ENCODE measurements at places on chromosomes 16 and 17. TPM values are rescaled to one million over a fixed set of nuclear protein-coding genes. Genes with fewer than 3 reads are reported as not detected.

IL34 gene
- polyA plus RNA-seq, result not detected

CA7 gene
- polyA plus RNA-seq, result 45.9 TPM

- no peak for DNase-seq
Measured at GRCh38 chr17:72526769-72527168, 405.9 kb downstream of the SOX9 start.

DNA sequence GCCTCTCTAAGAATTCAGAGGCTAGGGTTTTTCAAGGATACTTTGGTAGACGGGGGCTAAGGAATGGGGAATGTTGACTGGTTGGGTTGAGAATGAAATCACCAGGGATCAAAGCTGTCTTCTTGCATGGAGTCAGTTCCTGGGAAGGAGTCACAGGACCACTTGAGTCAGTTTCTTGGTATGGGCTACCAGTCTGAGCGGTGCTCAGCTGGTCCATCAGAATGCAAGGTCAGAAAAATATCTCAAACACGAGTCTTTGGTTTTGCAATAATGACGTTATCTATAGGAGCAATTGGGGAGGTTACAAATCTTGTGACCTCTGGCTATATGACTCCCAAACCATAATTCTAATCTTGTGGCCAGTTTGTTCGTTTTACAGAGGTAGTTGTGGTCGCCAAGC, 18.4 kb downstream of the CHD9NB start:
- no peak for DNase-seq

HOXB4 gene
- polyA plus RNA-seq, result 2.2 TPM

DNA sequence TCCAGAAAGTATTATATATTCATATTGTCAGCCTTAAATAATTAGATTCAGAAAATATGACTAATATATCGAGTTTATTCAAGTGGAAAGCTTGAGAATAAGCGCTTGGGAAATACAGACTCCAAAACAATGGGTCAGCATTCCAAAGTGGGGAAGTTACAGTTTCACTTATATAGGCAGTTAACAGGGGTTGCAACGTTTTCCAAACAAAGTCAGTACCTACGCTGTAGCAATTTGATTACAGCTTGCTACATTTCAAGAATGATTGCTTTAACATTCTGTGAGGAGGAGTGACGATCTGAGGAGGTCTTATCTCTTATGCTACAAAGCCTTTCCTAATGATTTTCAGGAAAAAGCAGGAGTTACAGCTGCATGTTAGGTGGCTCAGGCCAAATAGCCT, 34.2 kb upstream of the HS3ST3A1 start:
- no peak for DNase-seq

DNA sequence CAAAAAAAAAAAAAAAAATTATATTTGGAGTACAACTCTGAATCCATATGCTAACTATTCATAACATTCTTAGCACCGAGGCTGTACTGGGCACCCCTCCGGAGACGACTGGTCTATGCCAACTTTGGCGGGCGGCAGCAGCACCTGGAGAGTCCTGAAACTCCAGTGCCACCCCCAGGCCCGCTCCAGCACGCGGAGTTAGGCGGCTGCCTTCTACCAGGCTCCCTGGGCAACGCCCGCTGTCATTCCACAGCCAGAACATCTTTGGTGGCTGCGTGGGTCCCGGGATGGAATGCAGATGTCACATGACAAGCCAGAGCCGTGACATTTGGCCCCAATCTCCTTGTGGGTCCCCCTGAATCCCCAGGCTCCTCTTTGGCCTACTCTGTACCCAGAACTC, 6.2 kb downstream of the TIMP2 start:
- DNase-seq, result no peak

DNA sequence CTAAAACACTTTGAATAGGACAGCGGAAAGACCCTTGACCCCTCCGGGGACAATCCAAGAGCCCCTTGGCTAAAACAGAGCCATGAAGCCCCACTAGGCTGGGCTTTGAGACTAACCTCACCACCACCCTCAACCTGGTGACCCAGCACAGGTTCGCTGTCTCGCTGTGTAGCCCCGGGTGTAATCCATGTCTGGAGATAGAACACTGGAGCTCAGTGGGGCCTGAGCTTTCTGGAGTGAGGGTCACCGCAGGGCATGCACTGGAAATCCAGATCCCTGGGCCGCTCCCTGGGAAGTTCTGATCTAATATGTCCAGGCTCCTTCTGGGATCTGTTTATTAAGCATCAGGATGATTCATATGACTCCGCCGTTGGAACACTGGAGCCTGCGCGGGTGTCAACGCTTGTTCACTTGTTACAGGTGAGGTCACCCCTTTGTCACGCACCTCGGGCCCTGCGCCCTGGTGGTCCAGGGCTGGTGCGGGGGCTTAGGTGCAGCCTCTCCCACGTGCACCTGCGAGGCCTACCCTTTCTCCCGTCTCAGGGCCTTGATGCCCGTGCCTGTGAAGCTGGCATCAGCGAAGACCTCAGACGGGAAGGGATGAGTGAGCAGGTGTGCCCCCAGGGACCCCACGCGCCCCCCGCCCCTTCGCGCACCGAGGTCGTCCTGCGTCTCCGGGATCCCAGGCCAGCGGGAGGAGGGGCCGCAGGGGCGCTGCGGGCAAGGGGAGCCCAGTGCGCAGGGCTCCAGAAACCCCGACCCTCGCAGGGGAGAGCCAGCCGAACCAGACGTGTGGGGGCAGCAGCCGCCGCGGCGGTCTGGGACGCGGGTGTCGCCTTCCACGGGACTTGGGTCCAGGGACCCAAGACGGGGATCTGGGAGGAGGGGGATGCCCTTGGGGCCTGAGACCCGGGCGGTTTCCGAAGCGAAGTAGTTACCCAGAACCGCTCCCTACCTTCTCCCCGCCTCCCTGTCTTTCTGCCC, 224.1 kb upstream of the FOXF1 start:
- DNase-seq, result no peak

SMIM36 gene
- not detected for polyA plus RNA-seq

ABCA6 gene
- 0.89 TPM for polyA plus RNA-seq

DNA sequence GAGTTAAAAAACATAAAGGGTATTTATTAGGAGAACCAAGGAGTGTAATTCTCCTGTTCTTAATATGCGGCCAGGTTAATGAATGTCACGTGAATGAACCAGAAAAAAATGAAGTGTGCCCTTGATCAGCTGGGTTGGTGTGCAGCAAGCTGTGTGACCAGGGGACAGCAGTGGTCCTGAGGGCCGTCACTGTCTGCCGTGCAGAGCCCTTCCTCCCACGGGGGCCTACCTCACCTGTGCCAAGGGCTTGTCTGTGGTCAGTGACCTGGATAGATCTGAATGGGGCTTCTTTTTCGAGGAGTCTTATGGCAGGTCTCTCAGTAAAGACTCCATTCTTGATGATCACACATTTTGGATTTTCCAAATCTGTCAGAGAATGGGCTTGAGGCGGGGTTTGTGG, 17.7 kb upstream of the STH start:
- DNase-seq, result no peak

AGRP gene
- not detected for polyA plus RNA-seq

DNA sequence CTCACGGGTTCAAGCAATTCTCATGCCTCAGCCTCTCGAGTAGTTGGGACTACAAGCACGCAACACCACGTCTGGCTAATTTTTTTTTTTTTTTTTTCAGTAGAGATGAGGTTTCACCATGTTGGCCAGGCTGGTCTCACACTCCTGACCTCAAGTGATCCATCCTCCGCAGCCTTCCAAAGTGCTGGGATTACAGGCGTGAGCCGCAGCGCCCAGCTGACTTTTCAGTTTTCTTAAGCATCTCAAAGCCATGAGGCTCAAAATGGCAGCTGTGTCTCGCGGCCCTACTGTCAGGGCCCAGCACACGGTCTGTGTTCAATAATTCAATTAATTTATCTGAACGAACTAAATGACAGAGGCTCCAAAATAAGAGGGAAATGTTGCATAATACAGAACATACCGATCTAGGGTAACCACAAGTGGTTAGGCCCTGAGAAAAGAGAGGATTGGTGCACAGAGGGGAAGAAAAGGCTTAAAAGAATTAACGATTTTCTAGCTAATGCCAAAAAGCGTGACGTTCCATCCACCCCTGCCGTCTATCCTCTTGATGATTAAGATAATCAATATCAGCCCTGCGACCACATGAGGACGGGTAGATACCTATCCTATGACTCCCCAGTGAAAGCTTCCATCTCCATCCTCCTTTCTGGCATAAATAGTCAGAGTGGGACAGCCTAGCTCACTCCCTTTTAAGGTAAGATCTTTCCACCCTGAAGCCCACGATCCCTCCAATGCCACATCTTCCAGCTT, 136.9 kb downstream of the SLC39A11 start:
- no peak for DNase-seq

CMTM2 gene
- polyA plus RNA-seq, result not detected

PIPOX gene
- polyA plus RNA-seq, result 13.8 TPM

DNA sequence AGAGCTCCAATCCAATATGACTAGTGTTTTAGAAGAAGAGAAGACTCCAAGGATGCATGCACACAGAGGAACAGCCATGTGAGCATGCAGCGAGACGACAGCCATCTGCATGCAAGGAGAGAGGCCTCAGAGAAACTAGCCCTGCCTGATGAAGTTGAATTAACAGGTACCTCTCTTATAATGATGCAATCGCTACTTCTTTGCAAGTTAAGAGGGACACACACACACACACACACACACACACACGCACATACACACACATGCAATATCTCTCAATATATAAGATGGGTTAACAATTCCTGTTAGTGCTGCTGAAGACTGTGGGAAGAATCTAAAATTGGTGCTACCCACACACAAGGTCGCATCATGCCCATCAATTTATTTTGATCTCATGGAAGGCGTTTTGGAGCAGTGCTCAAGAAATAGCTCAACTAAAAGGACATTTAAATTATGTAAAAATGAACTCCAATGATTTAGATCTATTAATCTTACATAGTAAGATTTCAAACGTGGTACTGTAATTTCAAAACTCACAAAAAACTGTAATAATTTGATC, 7.0 kb upstream of the GINS3 start:
- DNase-seq, result no peak

CEMP1 gene
- 23.1 TPM for polyA plus RNA-seq

DNA sequence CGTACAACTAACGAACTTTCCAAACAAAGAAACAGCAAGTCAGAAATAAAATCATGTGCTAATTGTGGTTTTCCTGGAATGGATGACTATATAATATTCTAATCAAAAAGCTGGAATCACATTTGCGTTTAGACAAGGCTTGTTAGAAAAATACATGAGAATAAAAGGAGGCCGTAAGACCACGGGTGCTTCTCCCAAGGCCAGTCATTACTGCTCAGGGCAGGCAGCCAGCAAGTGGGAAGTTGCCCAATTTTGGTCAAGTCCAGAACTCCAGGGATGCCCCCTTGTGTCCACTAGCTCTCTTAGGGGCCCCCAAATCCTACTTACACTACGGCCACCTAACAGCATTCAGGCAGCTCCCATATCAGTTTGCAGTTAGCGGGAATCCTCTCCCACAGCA, 25.9 kb upstream of the LYRM9 start:
- no peak for DNase-seq

- no peak for DNase-seq
Measured at GRCh38 chr16:88961011-88961410, 16.0 kb downstream of the CBFA2T3 start.

ABCC11 gene
- 0.15 TPM for polyA plus RNA-seq

CHST6 gene
- polyA plus RNA-seq, result 10.1 TPM

GRCh38 chr16:1075546-1075945, 3.0 kb downstream of the SSTR5 start:
- no peak for DNase-seq

SALL1 gene
- not detected for polyA plus RNA-seq

- no peak for DNase-seq
Measured at GRCh38 chr17:45313996-45314740, 2.7 kb downstream of the MAP3K14 start.

KRT9 gene
- polyA plus RNA-seq, result not detected

DNA sequence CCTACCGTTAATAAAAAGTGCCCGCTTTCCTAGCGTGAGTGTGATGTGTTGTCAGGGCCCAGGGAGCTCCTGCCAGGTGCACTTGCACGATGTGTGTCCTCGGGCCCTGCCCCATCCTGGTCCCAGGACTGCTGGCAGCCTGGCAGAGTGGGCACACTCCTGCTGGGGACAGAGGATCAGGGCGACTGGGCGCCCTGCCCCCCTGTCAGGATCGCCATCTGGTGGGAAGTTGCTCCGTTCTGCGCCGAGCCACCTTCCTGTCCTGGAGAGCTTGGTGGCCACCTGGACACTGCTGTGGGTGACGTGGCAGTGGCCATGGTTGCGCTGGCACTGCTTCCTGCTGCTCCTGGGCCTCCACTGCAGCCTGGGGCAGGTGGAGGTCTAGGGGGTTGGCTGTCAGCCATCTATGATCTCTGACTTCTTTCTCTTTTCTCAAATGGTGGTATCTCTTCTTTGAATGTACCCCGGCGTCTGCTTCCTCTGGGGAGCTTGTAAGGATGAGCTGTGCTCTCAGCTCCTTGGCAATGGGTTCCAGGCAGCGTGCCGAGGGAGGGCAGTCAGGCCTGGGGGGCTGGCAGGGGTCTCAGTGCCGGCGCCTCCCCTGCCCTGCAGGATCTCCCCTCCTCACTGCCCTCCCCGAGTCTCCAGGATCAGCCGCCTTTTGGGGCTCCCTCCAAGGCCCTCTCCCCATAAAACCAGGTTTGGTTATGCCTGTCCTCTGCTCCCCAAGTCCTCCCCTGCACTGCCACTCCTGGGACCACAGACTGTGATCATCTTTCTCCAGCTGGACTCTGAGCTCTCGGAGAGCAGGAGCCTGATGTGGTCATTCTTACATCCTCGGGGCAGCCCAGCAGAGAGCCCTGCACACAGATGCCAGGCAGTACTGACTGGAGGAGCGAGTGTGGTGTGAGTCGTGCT, 76.9 kb downstream of the AMFR start:
- no peak for DNase-seq

MYLK3 gene
- polyA plus RNA-seq, result 0.81 TPM

GRCh38 chr16:4673387-4674046, 19.8 kb upstream of the NUDT16L1 start:
- no peak for DNase-seq

DNAI2 gene
- not detected for polyA plus RNA-seq

GRCh38 chr17:31687505-31688126, 171.4 kb downstream of the COPRS start:
- no peak for DNase-seq

OSGIN1 gene
- polyA plus RNA-seq, result 17.7 TPM

ABI3 gene
- 2.7 TPM for polyA plus RNA-seq

KCNJ12 gene
- 17.8 TPM for polyA plus RNA-seq

GRCh38 chr16:7218936-7219335, 113.7 kb upstream of the RBFOX1 start:
- no peak for DNase-seq

GRCh38 chr16:86044241-86044671, 145.3 kb downstream of the IRF8 start:
- DNase-seq, result no peak

Measured in small intestine (tissue), 16 donors.